ENCODE measurements at places on chromosomes 7 and 10.
A peak's percentile ranks its signal among the peaks of the same experiment; 100 is the strongest.

- DNase-seq: no peak
These were observed 30.4 kb downstream of the TMEM270 start for GRCh38 chr7:73891178-73891885.

DNA sequence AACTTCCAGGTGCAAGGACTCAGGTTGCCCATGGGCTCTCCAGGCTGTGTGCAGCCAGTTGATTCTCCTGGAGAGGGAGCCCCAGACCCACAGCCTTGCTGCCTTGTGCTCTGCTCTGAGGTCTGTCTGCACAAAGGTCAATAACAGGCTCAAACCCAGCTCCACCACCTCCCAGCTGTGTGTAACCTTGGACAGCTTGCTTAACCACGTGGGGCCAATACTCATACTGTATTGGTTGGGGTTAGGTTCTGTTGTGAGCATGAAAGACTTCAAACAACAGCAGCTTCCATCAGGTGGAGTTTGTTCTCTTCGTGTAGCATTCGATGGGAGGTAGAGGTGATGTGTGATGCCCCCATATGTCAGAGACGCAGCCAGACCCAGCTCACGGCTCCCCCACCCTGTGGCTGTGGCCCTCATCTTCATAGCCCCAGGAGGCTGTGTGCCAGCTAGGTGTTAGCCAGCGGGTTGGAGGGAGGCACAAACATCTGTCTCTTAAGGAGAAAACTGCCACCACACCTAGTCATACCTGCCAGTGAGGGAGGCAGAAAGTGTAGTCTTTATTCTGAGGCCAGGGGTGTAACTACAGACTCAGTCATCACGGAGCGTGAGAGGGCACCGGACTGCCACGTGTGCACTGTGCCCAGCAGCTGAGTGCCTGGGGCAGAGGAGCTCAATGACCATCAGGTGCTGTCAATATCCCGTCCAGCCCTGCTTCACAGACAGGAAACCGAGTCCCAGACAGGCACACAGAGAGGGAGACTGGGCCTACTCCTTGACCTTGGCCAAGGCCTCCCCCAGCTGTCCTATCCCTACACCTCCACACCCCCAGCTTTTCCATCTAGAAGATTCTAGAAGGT, 8.1 kb upstream of the POLD2 start:
- DNase-seq: no peak

DNA sequence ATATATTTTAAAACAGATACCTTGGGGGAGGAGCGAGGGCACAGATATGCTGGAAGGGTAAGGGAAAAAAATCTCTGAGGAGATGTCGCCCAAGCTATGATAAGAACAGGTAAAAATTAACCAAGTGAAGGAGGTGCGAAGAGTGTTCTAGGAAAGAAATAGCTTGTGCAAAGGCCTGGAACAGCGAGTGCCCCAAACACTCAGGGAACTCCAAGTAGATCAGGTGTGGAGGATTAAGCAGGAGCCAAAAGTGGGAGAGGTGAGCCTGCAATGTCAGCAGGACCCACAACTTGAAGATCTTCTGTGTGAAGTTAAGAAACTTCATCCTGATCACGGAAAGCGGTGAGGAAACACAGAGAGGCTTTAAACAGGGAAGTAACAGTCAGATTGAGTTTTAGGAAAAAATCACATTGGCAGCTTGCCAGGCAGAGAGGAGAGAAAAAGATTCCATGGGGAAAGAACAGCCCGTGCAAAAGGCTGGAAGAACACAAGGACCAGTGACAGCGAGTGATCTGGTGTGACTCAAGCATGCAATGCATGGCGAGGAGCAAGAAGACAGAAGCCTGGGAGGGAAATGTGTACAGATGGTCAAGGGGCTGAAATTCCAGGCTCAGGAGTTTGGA, 30.7 kb downstream of the FGF8 start:
- DNase-seq: peak; percentile 7

DNA sequence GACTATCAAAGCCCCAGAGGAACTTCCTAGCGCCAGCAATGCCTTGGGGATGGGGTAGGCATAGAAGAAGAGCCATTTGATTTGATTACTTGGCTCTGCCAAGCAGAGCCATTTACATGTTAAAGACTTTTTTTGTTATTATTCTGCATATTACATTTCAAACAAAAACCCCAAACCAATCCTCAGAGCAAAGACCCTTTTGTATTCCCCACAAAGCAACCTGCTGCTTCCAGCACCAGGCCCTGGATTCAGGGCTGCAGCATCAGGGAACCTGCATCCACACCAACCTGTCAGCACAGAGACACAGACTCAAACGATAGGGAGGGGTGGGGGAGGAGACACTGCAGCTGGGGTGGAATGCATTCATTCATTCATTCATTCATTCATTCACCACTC, 73.2 kb downstream of the GRID1 start:
- DNase-seq: no peak

- no peak for DNase-seq
These were observed 35.5 kb downstream of the ENTPD1 start for GRCh38 chr10:95791425-95791979.

- peak; percentile 74 for DNase-seq
These were observed at the start of gene NUDT13 for GRCh38 chr10:73110345-73110849. NUDT13 (plus strand) TSS chr10:73110455; CDS start chr10:73114366, 3,911 bp downstream.

DNA sequence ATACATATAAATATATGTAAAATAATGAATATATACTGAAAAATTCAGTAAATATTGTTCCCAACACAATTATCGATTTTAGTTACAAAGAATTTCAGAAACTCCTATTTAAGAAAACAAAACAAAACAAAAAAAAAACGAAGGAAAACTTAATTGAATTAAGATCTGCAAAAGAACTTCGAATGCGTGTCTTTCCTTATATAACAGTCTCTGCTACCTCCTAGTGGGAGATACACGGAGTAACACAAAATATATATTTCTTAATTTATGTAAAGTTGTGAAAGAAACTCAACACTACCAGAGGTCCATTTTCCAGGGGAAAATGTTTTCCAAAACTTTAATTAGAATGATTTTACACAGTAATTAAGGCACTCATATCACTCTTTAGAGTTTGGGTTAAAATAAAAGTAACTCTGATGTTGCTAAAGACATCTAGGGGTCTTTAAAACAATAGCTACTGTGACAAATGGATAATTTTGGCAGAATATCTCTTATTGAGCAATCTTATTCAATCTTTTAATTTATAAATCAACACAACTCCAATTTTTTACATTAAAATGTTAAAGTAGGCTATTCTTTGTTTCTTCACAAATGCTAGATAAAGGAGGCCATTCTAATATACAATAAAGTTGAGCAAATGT, 41.6 kb downstream of the NEBL start:
- no peak for DNase-seq

DNA sequence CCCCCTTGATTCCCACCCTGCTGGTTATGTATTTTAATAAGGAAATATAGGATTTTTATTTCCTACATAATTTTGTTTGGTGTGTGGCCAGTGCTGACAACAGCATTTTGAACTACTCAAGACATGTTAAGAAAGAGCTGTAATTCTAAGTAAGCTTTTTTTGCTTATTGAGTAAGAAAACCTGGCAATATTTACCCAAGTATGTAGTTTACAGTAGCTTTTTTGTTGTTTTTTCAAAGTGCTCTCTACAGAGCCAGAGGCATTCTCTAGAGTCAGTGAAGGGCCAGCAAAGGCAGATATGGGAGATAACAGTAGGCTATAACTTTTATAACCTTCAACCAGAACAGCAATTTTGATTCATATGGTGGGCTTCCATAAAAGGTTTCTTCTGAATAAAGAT, 63.2 kb upstream of the TMEM168 start:
- DNase-seq: no peak

DNA sequence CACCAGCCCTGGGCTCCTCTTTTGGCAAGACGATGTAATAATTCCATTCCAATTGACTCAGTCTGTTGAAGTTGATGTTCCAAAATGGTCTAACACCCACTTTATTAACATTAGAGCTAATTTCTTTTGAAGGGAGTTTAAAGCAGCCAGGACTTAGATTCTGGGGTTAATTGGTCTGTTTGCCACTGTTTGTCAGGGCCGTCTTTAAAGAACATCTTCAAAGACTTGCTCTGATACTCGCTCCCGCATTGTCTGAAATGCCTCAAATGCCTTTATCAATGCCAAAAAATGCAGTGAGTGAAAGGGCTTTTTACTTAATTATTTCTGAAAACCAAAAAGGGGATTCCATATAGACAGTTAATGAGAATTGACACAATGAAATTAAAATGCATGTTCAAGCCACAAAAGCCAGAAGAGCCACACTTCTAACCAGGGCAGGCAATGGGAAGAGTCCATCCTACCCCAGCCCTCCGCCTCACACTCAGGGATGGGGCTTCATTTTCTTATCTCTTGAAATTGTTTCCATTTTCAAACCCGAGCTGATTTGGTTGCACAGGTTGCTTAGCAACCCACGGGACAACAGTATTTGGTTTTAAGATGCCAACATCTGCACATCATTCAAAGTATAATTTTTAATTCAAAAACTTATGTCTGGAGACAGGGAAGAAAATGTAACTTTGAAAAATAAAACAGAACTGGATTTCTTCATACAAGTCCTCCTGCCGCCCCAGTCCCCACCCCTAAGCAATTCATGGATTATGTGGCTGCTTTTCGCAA, 163.0 kb downstream of the FGFR2 start:
- no peak for DNase-seq

- no peak for DNase-seq
These were observed 910.4 kb downstream of the SORCS1 start for GRCh38 chr10:106254071-106254470.

- no peak for DNase-seq
These were observed 81.5 kb upstream of the VIPR2 start for GRCh38 chr7:159226011-159226702.

DNA sequence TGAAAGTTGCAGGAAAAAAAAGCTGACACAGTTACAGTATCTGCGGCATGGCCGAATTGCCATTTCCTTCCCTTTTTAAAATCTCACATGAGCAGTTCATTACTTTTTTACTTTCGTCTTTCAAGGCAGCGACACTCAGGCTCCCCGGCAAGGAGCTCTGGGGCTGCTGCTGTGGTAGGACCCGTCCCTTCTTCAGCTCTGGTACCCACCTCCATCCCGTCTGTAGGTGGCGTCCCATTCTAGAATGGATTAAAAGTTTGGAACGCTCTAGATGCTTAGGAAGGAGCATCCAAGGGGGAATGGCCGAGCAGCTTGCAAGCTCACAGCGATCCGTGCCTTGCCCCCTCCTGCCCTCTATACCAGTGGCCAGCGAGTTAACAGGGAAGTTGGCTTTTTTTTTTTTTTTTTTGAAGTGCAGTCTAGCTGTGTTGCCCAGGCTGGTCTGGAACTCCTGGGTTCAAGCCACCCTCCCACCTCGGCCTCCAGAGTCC, 22.8 kb upstream of the TTYH3 start:
- no peak for DNase-seq

GRCh38 chr7:95781961-95782586, 9.7 kb downstream of the DYNC1I1 start:
- DNase-seq: no peak
